ENCODE measurements at places on chromosomes 5 and 9. TPM values are rescaled to one million over a fixed set of nuclear protein-coding genes. Genes with fewer than 3 reads are reported as not detected.

Gene SLC46A2
- total RNA-seq: not detected

Gene SV2C
- total RNA-seq: 1.5 TPM

Gene AK3
- total RNA-seq: 31.5 TPM

Gene CENPH
- total RNA-seq: 11.1 TPM

Gene CDH9
- 10.3 TPM for total RNA-seq

Gene DAPK1
- total RNA-seq: 62.9 TPM

Gene PALM2AKAP2
- total RNA-seq: 2.5 TPM

Gene MARCHF11
- 1.5 TPM for total RNA-seq

Gene LTC4S
- 0.74 TPM for total RNA-seq

Gene CFAP90
- total RNA-seq: 2.7 TPM

Gene CSF2
- not detected for total RNA-seq

Gene PLPPR1
- total RNA-seq: 122 TPM

Gene PCAT7
- total RNA-seq: not detected

All from temporal lobe (tissue), 4 donors.